ENCODE measurements at places on chromosomes 6 and 20.
A peak's percentile ranks its signal among the peaks of the same experiment; 100 is the strongest.

DNA sequence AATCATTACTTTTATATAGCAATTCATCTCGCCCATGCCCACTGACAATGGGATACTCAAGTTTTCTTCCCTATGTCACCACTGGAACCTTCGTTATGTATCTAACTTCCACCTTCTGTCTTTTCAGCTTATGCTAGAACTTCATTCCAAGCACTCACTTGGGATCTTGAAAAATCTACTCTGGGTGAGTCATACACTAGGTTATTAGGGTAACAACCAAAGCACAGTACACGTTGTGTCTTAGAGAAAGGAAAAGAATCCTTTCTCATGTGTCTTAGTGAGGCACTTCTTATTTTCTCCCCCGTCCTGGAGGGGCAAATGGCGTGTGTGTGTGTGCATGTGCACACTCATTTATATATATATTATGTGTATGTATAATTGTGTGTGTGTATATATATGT lies 18.3 kb upstream of the FAM162B start:
- no peak for DNase-seq

- DNase-seq, result no peak
Measured at GRCh38 chr6:165019681-165020080, 289.7 kb downstream of the C6orf118 start.

DNA sequence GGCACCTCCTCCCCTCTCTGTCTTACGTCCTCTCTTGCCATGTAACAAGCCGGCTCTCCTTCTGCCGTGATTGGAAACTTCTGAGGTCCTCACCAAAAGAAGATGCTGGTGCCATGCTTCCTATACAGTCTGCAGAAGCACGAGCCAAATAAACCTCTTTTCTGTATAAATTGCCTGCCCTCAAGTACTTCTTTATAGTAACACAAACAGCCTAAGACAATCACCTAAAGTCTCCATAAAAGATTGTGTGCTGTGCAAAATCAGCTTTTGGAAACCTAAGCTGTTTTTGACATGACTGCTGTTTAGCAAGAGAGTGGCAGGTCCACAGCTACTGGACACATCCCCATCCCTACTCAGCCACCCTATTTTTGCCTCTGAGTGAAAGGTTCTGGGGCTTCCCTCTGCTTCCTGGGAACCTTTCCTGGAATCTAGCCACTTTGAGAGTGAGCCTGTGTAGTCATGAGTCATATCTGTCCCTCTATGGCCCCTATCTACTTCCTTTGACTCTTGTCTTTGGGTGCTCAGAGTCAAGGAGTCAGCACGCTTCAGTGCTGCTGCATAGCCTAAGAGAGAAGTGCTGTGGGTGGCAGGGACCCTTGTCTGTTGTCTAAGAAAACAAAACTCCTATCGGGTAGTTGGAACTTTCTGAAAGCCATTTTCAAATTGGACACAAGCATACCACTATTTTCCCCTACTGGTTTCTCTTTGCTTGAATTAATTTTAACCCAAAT lies 110.0 kb downstream of the PPP1R14C start:
- DNase-seq, result no peak

DNA sequence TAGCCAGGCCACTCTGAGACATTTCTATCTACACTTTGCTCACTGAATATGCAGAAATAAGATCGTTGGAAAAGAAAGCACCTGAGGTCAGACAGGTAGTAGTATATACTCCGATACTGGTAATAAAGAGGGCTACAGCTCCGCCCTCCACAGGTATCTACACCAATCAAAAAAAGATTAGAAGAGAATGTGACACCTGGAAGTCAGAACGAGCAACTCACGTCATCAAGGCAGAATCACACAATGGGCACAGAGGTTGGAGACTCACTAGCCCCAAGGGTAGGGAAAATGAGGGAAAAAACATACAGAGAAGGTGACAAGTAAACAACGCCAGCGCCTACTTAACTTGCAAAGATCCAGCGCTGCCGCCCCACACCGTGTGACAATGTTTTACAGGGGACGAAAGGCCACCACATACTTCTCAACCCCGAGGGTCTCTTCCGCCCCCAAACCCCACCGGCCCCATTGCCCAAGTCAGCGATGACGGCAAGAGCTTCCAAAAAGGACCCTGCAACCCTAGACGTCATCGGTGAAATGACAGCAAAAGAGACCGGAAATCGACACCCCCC lies 653 bp downstream of the LMBRD1 start:
- no peak for DNase-seq

DNA sequence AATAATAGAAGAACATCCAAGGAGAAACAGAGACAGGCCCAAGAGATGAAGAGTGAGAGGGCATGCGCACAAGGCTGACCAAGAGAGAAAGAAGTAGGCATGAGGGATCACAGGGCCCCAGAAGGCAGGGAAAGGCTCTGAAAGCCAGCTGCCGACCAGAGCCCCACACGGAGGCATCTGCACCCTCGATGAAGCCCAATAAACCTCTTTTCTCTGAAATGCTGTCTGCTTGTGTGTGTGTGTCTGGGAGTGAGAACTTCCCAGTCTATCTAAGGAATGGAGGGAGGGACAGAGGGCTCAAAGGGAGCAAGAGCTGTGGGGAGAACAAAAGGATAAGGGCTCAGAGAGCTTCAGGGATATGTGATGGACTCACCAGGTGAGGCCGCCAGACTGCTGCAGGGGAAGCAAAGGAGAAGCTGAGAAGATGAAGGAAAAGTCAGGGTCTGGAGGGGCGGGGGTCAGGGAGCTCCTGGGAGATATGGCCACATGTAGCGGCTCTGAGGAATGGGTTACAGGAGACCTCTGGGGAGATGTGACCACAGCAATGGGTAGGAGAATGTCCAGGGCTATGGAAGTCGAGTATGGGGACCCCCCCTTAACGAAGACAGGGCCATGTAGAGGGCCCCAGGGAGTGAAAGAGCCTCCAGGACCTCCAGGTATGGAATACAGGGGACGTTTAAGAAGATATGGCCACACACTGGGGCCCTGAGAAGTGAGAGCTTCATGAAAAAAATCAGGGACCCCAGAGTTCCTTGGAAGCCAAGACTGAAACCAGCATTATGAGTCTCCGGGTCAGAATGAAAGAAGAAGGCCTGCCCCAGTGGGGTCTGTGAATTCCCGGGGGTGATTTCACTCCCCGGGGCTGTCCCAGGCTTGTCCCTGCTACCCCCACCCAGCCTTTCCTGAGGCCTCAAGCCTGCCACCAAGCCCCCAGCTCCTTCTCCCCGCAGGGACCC lies 981 bp upstream of the TNF start:
- peak; percentile 46 for DNase-seq

- DNase-seq, result no peak
Measured at GRCh38 chr6:169253337-169254238, at the start of gene THBS2. Gene THBS2 (minus strand): TSS chr6:169253846. CDS start chr6:169250784, 3,062 bp downstream.

- no peak for DNase-seq
Measured at GRCh38 chr6:1625794-1626435, 16.2 kb downstream of the FOXC1 start.

- DNase-seq, result no peak
Measured at GRCh38 chr20:15375836-15376235, 1038.4 kb upstream of the FLRT3 start.

DNA sequence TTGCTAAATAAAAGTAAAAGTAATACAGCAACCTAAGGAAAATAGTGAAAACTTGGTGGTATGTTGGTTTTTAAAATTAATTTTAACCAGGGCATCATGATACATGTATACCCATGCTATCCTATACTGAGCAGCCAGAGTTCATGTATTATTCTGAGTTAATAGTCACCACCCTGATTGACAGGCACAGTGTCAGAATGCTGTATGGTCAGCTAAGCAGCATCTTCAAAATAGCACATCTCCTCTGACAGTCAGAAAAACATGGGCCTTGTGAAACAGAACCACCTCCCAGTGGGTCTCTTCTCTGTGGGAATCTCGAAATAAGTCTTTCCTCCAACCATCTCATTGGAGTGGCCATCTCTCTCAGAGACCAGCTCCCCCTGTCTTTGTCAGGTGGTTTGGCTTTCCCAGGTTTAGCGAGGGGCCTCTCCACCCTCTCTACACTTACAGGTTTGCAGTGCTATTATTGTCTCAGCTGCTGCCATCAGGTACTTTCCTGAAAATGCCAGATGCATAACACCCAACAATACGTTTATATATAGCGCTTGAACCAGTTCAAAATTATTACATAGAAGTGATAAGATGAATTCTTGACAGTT lies 47.1 kb upstream of the RNF8 start:
- no peak for DNase-seq

DNA sequence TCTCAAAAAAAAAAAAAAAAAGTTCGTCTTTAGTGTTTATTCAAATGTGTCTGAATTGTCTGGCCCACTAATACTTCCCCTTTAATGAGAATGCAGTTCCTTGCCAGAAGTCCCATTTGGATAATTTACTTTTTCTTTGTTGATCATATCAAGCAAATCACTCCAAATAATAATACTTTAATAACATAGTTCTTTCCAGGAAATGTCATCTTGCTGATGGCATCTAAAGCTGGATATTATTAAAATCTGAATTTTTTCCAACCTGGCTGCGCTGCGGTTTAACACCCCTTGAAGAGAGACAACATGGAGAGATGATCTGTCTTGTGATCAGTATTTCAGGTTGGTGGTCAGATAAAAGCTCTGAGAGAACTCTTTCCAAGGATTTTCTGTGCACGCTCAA lies 111.2 kb upstream of the CNKSR3 start:
- no peak for DNase-seq

DNA sequence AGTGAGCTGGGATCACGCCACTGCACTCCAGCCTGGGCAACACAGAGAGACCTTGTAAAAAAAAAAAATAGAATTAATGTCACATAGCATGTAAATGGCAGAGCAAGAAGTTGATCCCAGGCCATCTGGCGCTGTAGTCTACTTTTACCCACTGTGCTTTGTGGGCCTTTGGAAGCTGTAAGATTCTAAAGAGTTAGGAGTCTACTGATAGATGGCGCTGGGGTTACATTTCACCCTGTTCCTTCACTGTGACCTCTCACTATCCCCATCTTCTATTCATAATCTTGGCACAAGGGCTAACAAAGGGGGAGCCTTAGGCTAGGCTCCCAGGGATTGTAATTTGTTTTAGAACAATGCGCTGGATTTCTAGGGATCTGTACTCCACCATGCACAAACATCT lies 24.4 kb downstream of the SIRPD start:
- DNase-seq, result no peak

DNA sequence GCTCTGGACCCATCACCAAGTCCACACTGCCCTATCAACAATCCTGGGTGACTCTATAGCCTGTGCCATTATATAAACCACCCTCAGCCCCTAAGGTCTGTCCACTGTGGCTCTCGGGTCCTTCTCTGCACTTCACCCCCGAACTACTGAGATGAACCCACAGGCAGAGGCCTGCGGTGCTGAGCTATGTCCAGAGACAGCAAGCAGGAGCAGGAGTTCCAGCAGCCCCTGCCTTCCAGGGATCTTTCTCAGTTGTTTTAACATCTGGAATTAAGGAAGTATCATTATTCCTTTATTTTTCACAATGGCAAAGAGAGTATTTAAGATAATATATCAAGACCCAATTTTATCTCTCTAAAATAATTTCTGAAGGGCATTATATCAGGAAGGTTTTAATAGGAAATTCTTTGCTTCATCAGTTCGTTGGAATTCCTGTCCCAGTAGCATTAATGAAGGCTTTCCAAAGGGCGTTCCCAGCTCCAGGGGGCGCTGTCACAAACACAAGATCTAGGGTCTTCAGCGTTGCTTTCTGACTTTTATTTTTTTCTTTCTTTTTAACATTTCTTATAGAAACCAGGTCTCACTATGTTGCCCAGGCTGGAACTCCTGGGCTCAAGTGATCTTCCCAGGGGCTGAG lies 27.3 kb downstream of the RRBP1 start:
- no peak for DNase-seq

DNA sequence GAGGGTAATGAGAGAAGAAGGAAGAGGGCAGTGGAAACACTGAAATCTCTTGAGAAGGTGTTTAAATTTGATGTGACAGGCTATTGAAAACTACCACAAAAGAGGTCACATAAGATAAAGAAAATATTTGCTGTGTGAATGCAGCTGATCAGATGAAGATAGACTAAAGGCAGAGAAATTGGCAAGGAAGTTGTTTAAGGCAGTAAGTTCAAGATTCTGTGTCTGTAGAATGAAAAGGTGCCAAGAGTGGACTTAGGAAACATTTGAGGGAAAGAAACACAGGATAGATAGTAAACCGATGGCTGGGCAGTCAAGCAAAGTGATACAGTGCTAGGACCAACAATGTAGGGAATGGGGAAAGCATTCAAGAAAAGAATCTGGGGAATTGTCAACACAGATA lies 332.3 kb upstream of the MARCKS start:
- no peak for DNase-seq

DNA sequence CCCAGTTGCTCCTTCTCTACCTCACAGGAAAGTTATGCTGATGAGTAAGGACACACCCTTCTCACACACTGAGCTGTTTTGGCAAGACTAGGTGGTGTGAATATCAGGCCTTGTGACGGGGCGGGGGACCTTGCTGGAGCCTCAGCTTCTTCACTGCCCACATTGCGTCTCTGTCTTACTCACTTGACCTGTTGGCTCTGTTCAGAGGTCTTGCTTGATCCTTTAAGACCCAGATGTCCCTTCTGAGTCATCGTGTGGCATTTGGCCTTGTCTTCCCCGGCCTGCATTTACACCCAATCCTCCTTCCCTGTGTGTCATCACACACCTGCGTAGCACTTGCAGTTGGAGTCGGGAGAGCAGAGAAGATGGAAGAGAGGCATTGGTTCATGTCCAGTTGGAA lies 8.3 kb upstream of the PRND start:
- DNase-seq, result no peak

DNA sequence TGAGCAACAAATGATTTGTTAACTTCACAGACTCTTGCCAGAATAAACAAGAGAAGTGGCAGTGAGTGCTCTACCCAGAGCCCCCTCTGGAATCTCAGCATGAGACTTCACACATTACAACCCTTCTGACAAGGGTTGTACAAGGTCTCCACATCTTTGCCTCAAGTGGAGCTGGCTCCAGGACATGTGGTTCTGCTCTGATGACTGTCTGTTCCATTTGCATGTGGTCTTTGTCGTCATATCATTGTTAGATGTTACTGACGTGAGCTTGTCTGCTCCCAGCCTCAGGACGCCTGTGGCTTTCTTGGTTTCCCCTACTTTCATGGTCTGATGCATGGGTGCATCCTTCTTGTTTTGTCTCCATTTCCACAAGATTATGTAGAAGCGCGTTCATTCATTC lies 115.0 kb downstream of the SLC24A3 start:
- DNase-seq, result no peak

DNA sequence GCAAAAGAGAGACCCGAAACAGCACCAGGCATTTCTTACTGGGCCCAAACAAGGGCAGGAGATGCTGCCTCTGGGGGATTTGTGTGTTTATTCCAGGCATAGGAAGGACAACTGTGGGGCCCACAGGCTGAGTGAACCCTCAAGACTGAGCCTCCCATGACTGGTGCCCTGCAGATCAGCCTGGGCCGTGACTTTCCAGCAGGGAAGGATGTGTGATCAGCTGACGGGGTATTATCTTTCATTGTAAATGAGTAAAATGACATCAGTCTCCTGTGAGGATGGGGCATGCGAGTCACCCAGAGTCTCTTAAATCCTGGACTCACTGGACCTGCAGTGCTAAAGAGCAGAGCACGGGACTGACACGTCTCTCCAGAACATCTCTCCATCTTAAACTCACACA lies 3.9 kb upstream of the TEAD3 start:
- DNase-seq, result no peak
